ENCODE measurements at places on chromosomes 4 and X.
A peak's percentile ranks its signal among the peaks of the same experiment; 100 is the strongest.

GRCh38 chrX:7131621-7132020 is 15.9 kb upstream of the STS start:
- no peak for DNase-seq

DNA sequence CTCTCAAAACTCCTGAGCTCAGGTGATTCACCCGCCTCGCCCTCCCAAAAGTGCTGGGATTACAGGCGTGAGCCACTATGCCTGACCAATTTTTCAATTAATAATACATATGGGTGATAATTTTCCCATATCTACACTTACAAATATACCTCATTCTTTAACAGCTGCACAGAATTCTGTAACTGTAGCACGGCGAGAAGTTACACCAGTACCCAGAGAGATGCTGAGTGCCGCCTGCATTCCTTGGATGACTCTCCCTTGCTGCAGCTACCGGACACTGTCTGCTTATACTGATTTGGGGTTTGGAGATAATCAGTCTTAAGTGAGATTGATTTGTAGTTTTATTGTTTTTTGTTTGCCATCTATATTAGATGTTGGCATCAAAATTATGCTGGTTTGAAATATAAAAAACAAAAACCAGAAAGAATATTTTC is 5.8 kb downstream of the TIFA start:
- DNase-seq = no peak

GRCh38 chr4:34245276-34245675 is 1999.0 kb downstream of the ARAP2 start:
- no peak for DNase-seq

DNA sequence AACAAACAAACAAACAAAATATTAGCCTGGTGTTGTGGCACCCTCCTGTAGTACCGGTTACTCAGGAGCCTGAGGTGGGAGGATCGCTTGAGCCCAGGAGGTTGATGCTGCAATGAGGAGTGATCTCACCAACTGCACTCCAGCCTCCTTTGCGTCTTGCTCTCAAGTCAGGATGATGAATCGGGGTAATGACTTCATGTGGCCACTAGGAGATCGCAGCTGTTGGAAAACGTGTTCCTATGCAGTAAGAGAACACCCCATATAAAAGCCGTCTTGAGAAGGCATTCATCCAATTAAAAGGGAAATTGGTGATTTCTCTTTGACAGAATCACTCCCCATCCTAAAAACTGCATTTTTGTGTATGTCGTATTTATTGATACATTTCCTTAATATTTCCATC is 6.9 kb downstream of the CCNB3 start:
- DNase-seq = peak; percentile 15

GRCh38 chr4:148061795-148062194 is 329.9 kb downstream of the ARHGAP10 start:
- DNase-seq = no peak

DNA sequence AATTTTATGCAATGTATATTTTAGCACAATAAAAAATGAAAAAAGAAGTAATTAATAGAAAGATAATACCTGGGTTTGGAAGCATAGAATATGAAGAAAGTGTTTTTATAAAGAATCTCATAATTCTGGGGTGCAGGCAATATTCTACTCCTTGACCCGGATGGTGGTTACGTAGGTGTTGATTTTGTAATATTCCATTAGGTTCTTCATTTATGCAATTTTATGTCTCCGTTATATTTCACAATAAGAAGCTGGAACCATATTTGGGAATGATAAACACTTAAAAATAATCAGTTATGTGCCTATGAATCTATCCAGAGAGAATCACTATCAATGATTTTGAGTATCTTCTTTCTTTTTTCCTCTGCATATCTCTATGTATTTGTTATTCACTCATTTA is 38.5 kb downstream of the CHRNA9 start:
- peak; percentile 25 for DNase-seq

DNA sequence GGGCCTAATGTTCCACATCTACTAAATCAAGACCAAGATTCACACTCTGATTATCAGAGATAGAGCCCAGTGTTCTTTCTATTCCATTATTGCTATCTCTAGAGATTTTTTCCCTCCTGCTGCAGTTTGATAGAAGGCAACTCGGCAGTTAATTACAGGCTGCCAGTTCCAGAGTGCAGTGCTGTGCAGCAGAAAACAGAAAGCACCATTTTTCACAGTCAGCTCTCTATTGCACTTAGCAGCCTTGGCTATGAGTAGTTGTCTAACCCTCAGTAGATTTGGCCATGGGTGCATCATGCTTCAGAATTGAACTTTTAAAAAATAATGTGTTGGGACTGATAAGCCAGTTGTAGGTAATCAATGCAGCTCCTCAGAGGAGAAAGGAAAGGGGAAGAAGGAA is 295.3 kb downstream of the MID1IP1 start:
- DNase-seq = no peak
